ENCODE measurements at places on chromosomes 3 and 15.

GRCh38 chr3:101036213-101036618, 43.0 kb upstream of the ABI3BP start:
- no peak for DNase-seq

GRCh38 chr15:90677807-90678790, 39.0 kb upstream of the BLM start:
- no peak for DNase-seq

GRCh38 chr3:52118156-52118875, 35.9 kb downstream of the POC1A start:
- no peak for DNase-seq

GRCh38 chr3:13876451-13877100, 3.3 kb downstream of the WNT7A start:
- DNase-seq = no peak
